ENCODE measurements at places on chromosomes 3 and 15. TPM values are rescaled to one million over a fixed set of nuclear protein-coding genes. Genes with fewer than 3 reads are reported as not detected.

The ACOX2 gene
- total RNA-seq: 28.6 TPM

The FBXL2 gene
- total RNA-seq: 23.6 TPM

- no peak for DNase-seq
These were observed 239.9 kb upstream of the ADAMTS9 start for GRCh38 chr3:64927689-64928088.

DNA sequence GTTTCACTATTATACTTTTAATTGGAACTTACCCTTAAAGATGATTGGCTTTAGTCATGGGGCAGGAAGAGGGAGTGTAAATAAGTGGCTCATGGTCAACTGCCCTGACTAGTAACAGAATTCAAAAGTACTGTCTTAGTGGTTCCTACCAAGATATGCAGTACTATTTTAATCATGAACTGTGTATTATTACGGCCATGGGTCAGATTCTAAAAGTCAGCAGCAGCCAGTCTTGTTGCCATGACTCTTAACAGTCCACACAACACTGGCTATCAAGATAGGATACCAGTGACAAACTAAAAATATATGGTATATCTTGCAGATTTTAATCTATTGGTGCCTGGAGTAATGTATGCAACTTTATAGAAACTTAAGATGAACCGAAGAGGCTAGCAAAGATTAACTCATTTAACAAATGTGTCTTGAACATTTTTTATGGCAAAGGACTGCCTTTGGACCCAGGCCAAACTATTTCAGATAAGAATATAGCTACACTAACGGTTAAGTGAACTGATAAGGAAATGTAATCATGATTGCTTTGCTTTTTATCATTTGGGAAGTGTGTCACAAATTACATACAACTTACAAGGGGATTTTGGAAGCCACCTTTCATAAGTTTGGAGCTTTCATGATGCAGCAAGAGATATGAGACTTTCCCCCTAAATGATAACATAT lies 163.7 kb downstream of the TCF12 start:
- no peak for DNase-seq

DNA sequence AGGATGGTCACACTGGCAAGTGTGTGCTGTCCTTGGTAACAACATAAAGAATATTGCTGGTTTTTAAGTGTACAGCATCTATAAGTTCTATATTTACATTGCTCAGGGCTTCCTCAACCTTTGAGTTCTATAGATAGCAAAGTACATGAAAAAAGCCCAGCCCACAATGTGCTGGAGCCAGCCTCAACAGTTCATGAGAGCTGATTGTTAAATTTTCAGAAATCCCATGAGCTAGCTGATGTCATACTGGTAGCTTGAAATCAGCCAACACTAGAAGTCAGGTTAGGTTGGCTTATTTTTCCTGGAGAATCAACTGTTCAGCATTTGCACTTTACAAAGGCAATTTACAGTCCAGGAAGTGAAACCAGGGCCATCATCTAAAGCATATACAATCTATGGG lies 102.8 kb downstream of the STRIT1 start:
- DNase-seq: no peak

- DNase-seq: no peak
These were observed 3.3 kb upstream of the CD96 start for GRCh38 chr3:111538681-111539083.

The ZFAND6 gene
- 112 TPM for total RNA-seq

DNA sequence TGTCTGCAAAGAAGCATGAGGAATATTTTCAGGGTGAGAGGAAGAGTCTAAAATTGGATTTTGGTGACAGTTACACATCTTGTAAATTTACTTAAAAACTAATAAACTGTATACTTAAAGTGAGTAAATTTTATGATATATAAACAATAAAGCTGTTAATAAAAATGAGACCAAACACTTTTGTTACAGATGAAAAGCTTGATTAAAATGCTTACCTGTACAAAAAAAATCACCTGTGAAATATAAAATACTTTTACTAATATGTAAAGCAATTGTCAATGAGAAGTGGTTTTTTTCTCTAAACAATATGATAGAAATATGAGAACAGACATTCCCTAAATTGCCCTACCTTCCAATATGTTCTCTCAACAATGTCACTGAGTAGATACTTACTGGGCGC lies 27.2 kb upstream of the CPB1 start:
- no peak for DNase-seq

The CACNA2D3 gene
- under 0.01 TPM for total RNA-seq

DNA sequence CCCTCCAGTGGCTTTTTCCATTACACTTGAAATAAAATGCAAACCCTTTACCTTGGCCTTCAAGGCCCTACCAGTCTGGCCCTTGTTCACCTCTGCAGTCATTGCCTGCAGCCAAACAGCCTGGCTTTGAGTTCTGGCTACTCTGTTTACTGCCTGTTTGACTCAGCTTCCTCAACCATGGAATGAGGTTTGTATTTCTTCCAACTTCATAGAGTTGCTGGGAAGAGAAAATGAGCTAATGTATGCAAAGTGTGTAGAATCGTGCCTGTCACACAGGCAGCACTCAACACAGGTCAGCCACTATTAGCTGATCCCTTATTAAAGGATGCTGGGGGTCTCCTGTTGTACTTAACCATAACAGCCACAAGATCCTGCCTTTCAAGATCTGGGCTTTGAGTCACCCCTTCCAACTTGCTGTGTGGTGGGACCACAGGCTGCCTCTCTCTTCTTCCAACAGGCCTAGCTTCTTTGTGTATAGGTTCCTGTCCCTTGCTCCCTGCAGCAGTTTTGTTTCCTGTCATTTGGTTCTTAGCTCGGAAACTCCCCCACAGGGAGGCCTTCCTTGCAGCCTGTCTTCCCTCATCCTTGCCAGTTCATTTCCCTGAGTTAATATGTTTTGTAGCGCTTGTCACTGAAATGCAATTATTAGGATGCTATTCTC lies 6.4 kb downstream of the MED12L start:
- DNase-seq: no peak

All from osteoblast (primary cell).